ENCODE measurements at places on chromosomes 3 and 15. TPM values are rescaled to one million over a fixed set of nuclear protein-coding genes. Genes with fewer than 3 reads are reported as not detected.

SOX14 gene
- not detected for total RNA-seq

GPR156 gene
- total RNA-seq, result 0.44 TPM

WDR76 gene
- total RNA-seq, result 1.5 TPM

CEP97 gene
- total RNA-seq, result 8.3 TPM

WHAMM gene
- 6.8 TPM for total RNA-seq

TRPM1 gene
- not detected for total RNA-seq

GOLIM4 gene
- 65.0 TPM for total RNA-seq

COL8A1 gene
- total RNA-seq, result 157 TPM

NDN gene
- total RNA-seq, result 31.1 TPM

GOLGA8J gene
- total RNA-seq, result not detected

NR2E3 gene
- total RNA-seq, result 0.57 TPM

CFAP44 gene
- 2.4 TPM for total RNA-seq

HEG1 gene
- total RNA-seq, result 93.2 TPM

TNNC1 gene
- total RNA-seq, result not detected

NANOGP8 gene
- total RNA-seq, result not detected

ARID3B gene
- 4.4 TPM for total RNA-seq

LSAMP gene
- under 0.01 TPM for total RNA-seq

GRAMD2A gene
- 0.14 TPM for total RNA-seq

MYO5A gene
- 67.7 TPM for total RNA-seq

RBP2 gene
- not detected for total RNA-seq

TRH gene
- total RNA-seq, result not detected

ALDH1L1 gene
- total RNA-seq, result 1.3 TPM

DOCK3 gene
- 0.22 TPM for total RNA-seq

PLA2G4E gene
- total RNA-seq, result not detected

BCL2A1 gene
- total RNA-seq, result 1.3 TPM

GADL1 gene
- total RNA-seq, result under 0.01 TPM

CYP1A2 gene
- total RNA-seq, result not detected

CAV3 gene
- total RNA-seq, result not detected

SGO1 gene
- total RNA-seq, result 15.5 TPM

NOX5 gene
- total RNA-seq, result 0.22 TPM

CASR gene
- not detected for total RNA-seq

ALG1L2 gene
- not detected for total RNA-seq

MAN2A2 gene
- 20.8 TPM for total RNA-seq

NGLY1 gene
- 21.0 TPM for total RNA-seq

FGD5 gene
- 0.22 TPM for total RNA-seq

ZBED2 gene
- total RNA-seq, result not detected

KNL1 gene
- 63.7 TPM for total RNA-seq

CNTN3 gene
- 2.6 TPM for total RNA-seq

ATP2B2 gene
- not detected for total RNA-seq

C3orf22 gene
- total RNA-seq, result not detected

COX17 gene
- total RNA-seq, result 12.3 TPM

SV2B gene
- total RNA-seq, result not detected

Data from placental pericyte (primary cell).